ENCODE measurements at places on chromosomes 13 and 19.

- no peak for DNase-seq
These were observed 49.3 kb upstream of the FREM2 start for GRCh38 chr13:38637576-38637975.

- peak; percentile 47 for DNase-seq
These were observed 21.9 kb downstream of the MIR17HG start for GRCh38 chr13:91369441-91369831.

GRCh38 chr13:76012091-76012721, 376.1 kb downstream of the LMO7 start:
- peak; percentile 64 for DNase-seq

DNA sequence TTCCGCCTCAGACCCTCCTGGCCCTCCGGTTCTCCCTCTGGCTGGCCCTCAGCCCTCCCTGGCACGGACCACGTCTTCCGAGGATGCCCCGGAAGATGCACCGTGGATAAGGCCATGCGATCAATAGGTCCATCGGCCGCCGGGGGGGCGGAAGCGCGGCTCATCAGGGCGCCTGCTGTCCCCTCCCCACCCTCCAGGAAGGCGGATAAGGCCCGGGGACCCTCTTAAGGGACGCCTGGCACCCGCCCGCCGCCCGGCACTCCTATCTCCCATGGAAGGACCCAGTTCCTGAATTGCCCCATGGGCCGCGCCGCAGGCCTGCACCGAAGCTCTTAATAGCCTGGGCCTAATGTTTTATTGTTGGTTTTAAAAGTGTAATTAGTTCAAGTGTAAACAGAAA, 46.2 kb upstream of the TCF3 start:
- no peak for DNase-seq

DNA sequence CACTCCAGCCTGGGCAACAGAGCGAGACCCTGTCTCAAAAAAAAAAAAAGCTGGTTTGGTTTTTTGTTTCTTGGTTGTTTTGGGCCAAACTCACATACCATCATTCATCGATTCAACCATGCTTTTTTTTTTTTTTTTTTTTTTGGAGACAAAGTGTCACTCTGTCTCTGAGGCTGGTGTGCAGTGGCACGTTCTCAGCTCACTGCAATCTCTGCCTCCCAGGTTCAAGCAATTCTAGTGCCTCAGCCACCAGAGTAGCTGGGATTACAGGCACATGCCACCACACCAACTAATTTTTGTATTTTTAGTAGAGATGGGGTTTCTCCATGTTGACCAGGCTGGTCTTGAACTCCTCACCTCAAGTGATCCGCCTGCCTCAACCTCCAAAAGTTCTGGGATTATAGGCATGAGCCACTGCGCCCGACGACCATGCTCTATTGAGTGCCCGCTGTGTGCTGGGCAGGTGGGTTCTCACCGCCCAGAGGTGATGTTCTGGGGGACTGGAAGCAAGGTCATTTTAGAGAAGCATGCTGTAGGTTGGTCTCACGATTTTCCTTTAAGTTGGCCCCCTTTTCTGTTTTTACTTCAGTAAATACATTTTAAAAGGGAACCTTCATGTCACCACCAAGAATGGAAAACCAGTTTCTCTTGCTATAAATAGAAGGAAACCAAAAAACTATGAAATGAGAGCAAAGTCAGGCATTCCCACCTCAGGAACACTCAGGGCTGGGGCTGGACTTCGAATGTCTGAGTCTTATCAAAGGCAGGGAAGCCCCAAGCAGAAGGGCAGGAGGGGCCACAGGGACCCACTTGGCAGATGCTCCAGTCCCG, 8.3 kb upstream of the JUND start:
- no peak for DNase-seq

GRCh38 chr19:3698386-3698950, 1.8 kb downstream of the PIP5K1C start:
- no peak for DNase-seq

GRCh38 chr19:54282686-54283470, 2.0 kb upstream of the LILRB2 start:
- DNase-seq = no peak

DNA sequence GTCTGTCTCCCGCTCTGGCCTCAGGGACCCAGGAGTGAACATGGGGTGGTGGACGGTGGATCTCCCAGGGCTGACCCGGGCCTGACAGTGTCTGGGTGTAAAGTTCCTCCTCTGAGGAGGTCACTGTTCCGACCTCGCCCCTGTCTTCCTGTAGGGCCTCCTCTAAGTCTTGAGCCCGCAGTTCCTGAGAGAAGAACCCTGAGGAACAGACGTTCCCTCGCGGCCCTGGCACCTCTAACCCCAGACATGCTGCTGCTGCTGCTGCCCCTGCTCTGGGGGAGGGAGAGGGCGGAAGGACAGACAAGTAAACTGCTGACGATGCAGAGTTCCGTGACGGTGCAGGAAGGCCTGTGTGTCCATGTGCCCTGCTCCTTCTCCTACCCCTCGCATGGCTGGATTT, at the start of gene SIGLEC9:
Gene SIGLEC9, plus strand, starts transcription at position 178 of the 400 bp plus-strand sequence. Its CDS starts 69 bp downstream, at position 247.
- DNase-seq = no peak

DNA sequence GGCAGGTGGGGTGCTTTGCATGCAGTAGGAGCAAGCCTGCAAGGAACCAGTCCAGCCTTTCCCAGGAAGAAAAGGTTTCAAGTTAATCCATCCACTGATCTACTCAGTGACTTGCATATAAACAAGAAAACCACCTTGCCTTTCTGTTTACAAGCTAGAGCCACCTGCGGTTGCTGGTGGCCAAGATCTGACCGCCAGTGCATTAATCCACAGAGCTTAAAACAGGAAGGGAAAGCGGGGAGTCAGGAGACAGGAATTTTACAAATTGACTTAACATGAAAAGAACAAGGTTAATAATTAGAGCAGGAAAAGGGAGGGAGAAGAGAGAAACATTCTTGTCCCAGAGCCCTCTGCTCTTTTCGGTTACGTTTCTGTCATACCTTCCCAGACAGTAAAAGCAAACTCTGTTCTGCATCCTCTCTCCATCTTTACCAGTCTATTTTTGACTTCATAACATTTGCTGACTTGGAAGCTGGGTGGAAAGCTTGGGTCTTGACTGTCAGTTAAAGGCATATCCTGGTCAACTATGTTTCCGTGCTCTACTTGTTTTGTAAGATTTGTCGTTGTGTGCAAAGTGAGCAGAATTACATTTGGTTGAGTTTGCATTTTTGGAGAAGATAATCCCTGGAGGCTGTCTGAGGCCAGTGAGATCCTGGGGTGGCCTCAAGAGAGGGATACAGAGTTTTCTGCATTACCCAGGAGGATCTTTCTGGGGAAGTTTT, 760.6 kb downstream of the EFNB2 start:
- peak; percentile 86 for DNase-seq

- DNase-seq = peak; percentile 90
These were observed 94.1 kb downstream of the STK24 start for GRCh38 chr13:98482476-98483444.

- peak; percentile 81 for DNase-seq
These were observed 11.5 kb upstream of the CCDC97 start for GRCh38 chr19:41298348-41298964.

- DNase-seq = no peak
These were observed 1294.3 kb upstream of the ATXN8OS start for GRCh38 chr13:68813180-68813796.

DNA sequence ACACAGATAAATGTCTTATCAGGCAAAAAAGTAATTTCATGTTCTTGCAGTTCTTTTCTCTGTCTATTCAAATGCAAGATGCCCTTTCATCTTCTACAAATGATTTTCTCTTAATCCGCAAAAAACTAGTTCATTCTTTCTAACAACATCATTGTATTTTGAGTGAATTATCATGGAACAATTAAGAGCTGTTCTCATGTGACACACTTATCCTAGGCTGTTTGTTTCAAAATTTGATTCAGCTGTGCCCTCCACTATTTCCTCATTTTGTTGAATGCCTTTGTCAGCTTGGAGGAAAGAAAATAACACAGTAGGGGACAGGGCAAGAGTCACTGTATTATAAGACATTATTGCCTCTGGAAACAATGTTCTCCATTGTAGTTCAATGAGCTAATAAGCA, 396.9 kb downstream of the KCTD12 start:
- DNase-seq = no peak

DNA sequence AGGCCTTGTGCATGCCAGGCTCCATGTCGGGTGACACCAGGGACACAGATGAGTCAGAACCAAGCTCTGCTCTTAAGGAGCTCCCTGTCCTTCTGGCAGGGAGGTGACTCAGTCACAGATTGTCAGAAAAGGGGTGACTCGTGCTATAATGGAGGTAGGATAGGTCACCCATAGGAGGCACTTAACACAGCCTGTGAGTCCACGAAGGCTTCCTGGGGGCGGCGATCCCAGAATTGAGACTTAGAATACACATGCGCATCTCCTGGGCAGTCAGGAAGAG, 19.6 kb downstream of the FUZ start:
- DNase-seq = no peak

DNA sequence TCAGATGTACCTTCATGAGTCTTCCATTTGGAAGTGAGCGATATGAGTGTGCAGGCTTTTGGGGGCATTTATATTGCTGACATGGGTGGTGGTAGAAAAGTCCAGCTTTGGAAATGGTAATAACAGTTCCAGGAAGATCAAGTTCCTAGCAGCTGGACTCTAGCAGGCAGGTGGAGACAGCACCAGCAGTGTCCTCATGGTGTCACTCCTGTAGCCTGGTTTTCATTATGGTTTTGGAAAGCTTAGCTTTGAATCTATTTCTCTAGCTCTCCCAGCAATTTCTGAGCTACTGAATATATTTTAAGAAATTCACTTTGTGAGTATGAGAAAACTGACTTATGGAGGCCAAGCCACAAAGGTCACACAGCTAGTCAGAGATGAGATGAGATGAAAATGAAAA, 523.2 kb upstream of the HTR2A start:
- DNase-seq = no peak

DNA sequence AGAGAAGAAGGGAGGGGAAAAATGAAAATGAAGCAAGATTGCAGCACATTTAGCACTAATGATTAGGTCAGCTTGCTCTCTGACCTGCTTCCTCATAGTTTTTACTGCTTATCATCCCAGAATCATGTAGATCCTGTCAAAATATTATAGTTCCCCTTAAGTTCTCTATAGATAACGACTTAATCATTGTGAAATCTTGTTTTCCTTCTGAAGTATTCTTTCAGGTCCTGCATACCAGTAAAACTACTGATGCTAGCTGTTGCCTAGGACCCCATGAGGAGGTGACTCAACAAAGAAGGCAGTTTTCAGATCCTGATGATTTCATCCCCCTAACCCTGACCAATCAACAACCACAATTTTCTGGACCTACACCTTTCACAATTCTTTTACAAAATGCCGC, 1131.7 kb downstream of the SLITRK5 start:
- peak; percentile 5 for DNase-seq
